ENCODE measurements at places on chromosomes 1 and 21.

- no peak for DNase-seq
Measured at GRCh38 chr21:41801321-41802197, 34.7 kb upstream of the RIPK4 start.

DNA sequence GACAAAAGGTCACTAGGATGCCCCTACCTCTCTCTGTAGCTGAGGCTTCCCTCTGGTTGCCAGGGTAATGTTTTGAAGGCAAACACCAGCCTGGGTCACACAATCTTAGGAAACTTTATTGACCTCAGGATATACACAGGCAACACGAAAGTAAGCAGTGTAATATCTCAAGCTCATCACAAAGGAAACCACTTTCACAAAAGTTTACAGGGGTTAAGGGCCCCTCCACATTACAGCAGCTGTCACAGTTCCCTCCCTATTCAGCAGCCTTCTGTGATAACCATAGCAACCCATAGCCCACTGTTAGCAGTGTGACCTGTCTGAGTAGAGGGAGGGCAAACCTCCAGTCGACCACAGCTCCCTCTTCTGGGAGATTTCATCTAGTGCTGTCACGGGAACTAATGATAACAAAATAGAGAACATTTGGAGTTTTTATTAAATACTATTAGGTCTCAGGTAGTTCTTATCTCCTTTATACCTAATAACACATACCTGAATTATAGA, 149.8 kb downstream of the PTPRC start:
- no peak for DNase-seq

DNA sequence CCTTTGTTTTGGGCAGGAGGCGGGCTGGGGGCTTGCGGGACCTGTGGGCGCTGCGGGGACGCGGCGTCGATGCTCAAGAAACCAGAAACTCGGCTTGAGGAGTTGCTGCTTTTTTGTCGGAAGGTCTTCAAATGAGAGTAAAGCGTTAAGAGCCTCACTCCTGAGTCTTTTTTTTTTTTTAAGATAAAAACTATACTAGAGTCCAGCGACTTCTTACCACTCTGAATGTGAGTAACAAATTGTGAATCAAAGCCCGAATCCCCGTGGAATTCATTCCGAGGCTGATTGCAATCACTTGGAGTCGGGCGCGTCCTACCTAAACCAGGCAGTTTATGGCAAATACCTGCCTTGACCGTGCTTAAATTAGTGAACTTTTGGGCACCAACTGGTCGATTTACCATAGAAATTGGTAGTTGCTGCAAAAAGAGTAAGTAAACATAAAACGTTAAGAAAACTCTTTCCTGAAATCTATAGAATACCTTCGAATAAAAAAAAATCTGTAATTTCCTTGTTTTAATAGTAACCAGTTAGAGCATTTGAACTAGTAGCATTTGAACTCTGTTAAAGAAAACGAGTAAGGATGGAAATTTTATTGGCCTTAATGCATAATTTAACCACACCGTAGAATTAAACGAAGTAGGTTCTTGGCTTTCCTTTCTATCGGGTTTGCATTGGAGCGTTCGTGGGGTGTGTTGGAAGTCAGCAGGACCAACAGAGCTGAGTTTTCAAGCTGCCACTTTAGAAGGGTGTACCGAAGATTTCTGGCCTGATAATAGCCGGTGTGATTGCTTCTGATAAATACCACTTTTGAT, 769 bp downstream of the GPSM2 start:
- no peak for DNase-seq

DNA sequence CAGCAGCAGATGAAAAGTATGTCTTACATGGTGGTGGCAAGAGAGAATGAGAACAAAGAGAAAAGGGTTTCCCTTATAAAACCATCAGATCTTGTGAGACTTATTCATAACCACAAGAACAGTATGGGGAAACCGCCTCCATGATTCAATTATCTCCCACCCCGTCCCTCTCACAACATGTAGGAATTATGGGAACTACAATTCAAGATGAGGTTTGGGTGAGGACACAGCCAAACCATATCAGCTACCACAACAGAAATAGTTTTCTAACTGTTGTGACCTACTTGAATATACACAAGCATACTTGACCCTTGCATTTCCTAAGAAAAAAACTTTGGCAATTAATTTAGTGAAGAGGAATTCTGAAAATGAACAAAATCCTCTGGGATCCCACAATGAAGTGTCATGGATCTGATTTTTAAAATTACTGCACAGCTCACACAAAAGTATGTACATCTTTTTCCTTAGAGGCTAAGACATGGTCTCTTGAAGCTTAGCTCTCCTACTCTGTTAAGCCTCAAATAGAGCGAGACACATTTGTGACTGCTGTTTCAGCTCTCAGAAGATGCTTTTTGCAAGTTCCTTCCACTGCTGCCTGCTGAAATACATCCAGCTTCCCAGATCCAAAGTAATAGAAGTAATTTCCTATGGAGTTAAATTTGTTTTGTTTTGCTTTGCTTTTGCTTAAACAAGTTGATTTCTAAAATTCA, 265.8 kb downstream of the DPYD start:
- no peak for DNase-seq

DNA sequence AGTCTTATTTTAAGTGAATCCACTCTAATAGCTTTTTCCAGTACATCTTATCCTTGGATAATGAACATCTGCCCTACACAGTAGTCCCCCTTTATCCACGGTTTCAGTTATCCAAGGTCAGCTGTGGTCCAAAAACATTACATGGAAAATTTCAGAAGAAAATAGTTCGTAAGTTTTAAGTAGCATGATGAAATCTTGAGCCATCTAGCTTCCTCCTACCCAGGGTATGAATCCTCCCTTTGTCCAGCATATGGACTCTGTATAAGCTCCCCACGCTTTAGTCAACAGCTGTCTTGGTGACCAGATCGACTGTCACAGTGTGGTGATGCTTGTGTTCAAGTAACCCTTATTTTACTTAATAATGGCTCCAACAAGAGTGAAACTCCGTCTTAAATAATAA, 2.6 kb downstream of the GLRX2 start:
- no peak for DNase-seq

GRCh38 chr1:199163267-199163666, 524.4 kb downstream of the PTPRC start:
- no peak for DNase-seq

GRCh38 chr1:173341307-173341706, 134.2 kb upstream of the TNFSF4 start:
- no peak for DNase-seq

DNA sequence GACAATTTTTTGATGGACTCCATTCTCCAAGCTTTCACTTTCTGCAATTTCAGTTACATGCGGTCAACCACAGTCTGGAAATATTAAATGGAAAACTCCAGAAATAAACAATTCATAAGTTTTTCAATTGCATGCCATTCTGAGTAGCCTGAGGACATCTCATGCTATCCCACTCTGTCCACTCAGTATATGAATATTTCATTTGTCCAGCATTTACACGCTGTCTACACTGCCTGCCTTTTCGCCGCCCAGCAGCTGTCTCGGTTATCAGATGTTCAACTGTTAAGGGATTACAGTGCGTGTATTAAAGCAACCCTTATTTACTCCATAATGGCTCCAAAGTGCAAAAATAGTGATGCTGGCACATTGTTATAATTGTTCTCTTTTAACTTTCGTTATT, 116.3 kb downstream of the ADSS2 start:
- DNase-seq: no peak

DNA sequence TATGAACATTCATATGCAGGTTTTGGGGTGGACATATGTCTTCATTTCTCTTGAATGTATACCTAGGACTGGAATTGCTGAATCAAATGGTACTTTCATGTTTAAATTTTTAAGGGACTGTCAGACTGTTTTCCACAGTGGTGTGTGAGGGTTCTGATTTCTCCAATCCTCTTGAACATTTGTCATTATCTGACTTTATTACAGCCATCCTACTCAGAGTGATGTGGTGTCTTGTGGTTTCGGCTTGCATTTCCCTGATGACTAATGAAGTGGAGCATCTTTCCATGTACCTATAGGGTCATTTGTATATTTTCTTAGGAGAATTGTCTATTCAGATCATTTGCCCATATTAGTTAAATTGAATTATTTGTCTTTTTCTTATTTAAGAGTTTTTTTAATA, 35.4 kb upstream of the ZNF281 start:
- no peak for DNase-seq

DNA sequence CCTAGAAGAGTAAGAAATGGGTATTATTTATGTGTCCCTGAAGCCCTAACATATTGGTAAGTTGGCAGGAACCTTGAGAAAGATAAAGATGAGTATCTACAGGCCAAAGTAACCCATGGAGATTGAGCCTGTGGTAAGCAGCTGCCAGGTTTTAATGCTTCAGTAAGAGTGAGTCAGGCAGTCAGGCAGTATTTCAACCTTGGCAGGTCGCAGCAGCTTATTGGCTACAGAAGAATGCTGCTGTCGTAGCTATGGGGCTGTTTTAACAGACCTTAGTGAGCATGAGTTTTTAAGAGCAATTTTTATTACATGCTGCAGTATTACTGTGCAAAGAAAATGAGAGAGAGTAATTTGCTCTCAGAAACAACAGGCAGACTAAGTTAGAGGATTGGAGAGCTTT, 10.3 kb upstream of the SLC30A10 start:
- DNase-seq: no peak

GRCh38 chr1:227729144-227729880, 5.8 kb downstream of the JMJD4 start:
- DNase-seq: no peak

GRCh38 chr1:84780000-84780716, 89.9 kb upstream of the SSX2IP start:
- no peak for DNase-seq

All from stimulated activated CD4-positive, alpha-beta T cell treated with anti-CD3 and anti-CD28 coated beads, Interleukin-1b, Interleukin-23, amount 100 ng/mL, for 1 hour (primary cell).